NCI-H187 (cell line): ENCODE measurements at places on chromosomes 1 and 21.

GRCh38 chr1:225977937-225978748 is 21.0 kb downstream of the SDE2 start:
- DNase-seq, result no peak

GRCh38 chr1:201276891-201277290 is 6.4 kb upstream of the PKP1 start:
- no peak for DNase-seq

DNA sequence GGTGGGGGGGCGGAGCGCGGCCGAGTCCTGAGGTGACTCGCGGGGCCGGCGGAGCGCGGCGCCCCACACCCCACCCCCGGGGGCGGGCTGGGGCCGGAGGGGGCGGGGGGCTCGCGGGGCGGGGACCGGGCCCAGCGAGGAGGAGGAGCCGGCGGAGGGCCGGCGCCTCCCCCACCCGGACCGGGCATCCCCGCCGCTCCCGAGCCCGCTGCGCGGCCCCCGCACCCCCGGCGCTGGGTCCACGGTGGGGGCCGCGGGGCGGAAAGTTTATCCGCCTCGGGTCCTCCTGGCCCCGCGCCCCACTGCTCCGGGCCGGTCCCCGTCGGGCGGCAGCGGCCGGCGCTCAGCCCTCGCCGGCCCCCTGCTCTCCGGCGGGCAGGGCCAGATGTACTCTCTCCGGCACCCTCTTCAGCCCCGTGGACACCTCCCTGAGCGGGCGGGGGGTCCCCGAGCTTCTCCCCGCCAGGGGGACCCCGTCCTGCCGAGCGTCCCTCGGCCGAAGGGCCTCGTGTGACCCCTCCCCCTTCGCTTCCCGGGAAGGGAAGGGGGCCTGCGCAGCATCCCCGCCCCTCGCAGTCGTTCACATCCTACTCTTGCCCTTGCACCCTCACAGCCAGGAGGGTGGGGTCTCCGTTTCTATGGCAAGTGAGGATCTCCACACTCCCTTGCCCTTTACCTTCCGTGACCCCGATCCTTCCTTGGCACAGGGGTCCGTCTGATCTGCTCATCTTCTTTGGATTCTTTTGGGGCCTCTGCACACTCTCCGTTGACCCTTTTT is 663 bp downstream of the CAMTA1 start:
- DNase-seq, result no peak

DNA sequence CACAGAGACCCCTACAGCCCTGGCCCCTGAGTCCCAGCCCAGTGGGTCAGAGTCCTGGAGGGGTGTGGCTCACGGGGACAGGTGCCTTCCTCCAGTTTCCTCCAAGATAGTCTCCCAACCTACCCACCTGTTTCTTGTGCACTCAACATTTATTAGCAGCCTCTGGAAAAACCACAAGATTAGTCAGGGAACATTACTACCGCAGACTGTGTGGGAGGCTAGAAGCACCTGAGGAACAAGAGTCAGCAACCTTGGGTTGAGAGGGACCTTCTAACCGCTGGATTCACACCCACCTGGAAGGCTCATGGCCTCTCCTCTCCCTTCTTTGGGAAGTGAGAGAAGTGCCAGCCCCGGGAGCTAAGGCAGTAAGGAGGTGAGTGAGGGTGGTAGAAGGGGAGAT is 22.5 kb upstream of the IKBKE start:
- DNase-seq, result no peak

DNA sequence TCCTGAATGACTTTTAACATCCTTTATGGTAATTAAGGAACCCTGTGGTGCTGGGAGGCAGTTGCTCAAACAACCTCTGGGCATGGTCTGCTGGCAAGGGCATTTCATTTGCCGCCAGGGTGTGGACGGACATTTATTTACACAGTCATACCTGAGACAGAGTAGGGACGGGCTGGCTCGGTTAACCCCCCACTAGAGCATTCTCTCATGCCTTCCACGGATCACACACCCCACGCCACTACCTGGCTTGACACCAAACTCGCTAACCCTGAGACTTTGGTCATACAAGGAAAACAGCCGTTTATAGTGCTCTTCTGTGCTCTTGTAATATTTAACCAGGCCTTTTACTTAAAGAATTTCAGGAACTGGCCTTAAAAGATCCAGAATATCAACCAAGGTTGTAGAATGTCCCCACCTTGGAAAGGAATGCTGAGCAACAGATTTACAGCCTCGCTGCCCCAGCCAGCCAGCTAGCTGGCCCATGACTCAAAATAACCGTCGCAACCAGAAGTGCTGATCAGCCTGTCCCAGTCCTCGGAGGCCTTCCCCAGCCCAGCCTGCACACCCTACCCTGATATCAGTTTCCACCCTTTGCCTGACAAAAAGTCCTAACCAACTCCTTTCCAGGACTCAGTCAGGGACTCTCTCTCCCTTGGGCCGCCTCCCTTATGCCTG is 6.5 kb upstream of the PDXK start:
- DNase-seq, result peak; percentile 49

GRCh38 chr1:98763488-98764150 is 102.1 kb downstream of the SNX7 start:
- no peak for DNase-seq

DNA sequence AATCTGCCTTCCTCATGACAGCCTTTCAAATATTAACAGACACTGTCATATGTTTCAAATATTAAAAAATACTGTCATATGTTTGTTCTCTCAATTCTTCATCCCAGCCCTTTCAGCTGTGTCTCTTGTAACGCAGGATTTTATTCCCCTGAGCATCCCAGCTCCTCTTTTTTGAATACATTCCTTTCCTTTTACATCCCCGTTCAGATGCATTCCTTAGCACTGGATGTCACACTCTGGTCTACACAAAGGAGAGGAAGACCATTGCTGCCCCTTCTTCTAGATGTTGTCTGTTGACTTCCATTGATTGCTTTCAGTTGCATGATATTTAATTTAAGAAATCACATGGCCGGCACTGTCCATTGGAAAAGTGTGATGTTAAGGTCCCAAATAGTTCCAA is 117.4 kb upstream of the PAXBP1 start:
- DNase-seq, result no peak

DNA sequence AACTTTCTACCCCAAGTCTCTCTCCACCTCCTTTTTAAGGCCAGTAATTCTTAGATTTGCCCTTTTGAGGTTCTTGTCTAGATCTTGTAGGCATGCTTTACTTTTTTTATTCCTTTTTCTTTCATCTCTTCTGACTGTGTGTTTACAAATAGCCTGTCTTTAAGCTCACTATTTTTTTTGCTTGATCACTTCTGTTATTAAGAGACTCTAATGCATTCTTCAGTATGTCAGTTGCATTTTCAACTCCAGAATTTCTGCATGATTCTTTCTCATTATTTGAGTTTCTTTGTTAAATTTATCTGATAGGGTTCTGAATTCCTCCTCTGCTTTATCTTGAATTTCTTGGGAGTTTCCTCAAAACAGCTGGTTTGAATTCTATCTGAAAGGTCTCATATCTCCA is 30.9 kb downstream of the XPR1 start:
- DNase-seq, result no peak

DNA sequence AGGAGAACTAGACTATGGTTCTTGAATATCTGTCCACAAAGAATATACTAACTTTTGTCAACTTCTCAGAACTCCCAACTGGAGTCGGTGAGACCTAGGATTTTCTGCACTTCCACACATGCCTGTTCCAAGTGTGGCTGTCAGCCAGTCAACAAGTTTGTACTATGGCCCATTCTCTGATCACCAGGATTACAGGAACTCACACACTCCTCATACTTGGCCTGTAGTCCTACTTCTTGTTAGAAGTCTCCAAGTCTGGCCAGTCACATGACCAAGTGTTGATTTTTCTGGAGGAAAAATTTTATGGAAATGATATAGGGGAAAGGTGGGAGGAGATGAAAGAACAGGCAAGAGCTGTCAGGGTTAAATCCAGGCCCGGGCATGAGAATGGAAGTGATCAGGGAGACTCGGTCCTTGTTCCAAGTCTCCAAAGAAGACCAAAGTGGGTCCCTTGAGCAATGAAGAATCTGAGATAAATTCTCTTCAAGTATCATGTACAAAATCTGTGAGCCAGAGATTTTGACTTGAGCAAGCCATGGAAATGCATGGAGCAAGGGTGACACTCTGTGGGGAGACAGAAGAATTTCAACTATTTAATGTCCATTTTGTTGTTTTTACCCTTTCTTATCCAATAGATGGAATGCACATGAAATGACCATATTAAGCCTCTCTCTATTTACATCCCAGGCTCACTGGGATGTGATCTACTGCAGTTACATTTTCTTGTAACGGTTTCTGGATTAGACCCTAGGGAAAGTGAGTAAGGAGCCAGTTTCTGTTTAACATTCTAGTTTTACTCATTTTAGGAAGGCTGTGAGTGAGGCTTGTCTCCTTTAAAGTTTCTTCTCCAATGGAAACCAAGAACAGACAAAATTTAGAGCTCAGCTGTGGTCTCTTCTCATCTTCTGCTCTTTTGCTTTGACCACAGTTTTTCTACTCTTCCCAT is 320.9 kb downstream of the ASTN1 start:
- peak; percentile 36 for DNase-seq

- no peak for DNase-seq
Measured at GRCh38 chr1:116772648-116773045, 18.4 kb downstream of the CD2 start.

- DNase-seq, result no peak
Measured at GRCh38 chr1:184329962-184330868, 56.6 kb upstream of the C1orf21 start.

GRCh38 chr1:41905093-41905675 is 13.5 kb downstream of the HIVEP3 start:
- DNase-seq, result no peak

- no peak for DNase-seq
Measured at GRCh38 chr1:154157520-154158306, 2.8 kb upstream of the NUP210L start.

- no peak for DNase-seq
Measured at GRCh38 chr1:150225546-150225945, 10.4 kb downstream of the ANP32E start.

- no peak for DNase-seq
Measured at GRCh38 chr1:81679942-81680341, 120.8 kb upstream of the ADGRL2 start.

DNA sequence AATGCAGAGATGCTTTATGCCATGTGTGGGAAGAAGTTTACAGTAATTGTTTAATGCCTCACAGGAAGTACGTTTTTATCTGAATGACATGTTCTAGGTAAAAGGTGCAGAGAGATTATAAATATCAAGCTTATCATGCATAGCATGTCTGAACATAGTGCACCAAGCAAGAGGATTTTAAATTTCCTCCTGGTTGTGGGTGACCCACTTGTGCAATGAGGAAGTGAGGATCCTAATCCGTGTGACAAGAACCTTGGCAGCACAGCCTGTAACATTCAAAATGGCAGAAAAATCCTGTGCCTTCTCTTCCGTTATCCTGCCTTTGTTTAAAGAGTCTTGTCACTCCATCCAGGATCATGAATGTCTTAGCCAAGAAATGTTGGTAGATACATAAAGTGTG is 75.6 kb downstream of the PLA2G4A start:
- no peak for DNase-seq

GRCh38 chr1:5954964-5955363 is 37.3 kb downstream of the NPHP4 start:
- no peak for DNase-seq

DNA sequence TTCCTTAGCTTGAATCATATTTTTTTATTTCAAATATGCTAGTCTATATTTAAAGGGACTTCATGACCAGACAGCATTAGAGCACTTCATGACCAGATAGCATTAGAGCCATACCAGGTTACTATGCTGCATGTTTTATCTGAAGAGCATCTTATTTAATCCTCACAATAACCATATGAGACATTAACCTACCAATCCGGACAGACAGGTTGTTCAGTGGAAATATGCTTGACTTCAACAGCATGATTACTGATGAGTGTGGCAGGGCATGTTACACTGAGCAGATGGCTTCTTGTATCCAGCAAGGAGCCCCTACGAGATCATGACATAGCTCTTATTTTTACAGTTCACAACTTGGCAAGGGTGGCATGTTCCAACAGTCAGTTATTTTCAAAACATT is 85.0 kb upstream of the KCTD3 start:
- no peak for DNase-seq

DNA sequence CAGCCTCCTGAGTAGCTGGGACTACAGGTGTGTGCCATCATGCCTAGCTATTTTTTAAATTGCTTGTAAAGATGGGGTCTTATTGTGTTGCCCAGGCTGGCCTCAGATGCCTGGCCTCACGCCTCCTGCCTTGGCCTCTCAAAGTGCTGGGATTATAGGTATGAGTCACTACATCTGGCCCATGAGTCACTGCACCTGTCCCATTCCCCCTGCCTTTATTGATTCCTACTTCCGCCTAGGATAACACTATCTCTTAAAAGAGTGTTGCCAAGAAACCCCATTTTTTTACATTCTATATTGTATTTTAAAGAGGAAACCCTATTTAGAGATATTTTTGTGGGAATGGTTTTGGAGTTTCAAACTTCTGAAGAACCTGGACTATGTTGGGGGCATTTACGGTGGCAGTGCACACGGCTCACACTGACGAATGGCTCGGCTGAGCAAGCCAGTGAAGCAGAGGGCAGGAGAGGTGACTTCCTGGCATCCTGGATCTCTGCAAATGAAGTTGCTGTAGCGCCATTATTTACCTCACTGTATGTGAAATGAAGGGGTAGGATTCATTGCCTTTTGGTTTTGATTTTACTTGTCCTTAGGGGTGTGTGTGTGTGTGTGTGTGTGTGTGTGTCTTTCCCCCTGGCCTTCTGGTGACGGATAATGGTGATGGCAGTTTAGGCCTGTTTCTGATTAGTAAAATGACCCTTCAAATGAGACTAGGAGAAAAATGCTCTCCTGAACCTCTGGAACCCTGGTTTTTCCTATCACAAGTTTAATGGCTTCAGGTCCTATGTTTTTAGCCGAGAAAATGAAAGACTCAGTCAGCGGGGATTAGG is 22.5 kb downstream of the KIF26B start:
- DNase-seq, result no peak

GRCh38 chr1:167496797-167497619 is 21.3 kb downstream of the CD247 start:
- DNase-seq, result no peak

DNA sequence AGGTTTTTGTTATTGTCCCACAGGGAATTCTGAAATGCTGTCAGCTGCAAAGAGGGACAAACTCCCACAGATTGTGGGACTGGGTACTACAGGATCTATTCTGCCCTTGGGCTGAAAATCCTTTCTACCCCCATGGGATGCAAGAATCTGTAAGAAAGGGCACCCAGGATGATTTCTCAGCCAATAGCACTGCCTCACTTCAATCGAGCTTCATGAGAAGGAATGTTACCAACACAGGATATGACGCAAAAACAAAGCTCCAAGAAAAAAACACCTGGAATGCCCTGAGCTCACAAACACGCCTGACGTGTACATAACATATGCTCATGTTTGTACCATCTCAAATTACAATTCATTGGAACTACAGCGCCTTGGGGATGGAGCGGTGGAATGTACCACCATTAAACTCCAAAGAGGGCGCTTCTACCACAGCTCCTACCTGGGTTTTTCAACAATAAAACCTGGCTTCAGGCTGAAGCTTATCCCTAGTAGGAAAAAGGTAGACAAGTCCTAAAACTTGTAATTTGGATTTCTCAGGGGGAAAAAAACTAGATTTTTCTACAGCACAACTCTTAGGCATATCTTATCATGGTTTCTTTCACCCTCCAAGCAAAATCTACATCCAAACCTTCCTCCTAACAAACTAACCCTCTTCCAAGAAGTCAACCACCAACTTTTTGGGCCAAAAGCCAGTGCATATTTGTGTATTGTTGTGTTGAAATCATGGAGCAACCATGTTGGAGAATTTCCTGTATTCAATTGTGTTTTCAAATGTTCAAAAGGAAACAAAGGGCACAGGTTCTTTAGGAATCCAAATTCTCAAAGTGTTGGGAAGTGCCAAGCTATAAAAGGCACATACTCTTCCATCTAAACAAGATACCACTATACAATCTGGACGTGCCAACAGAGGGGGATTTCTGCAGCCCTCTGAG is 78.9 kb downstream of the TGFBR3 start:
- DNase-seq, result no peak
